ENCODE measurements at places on chromosomes 7 and 10. TPM values are rescaled to one million over a fixed set of nuclear protein-coding genes. Genes with fewer than 3 reads are reported as not detected.

GRCh38 chr10:21831986-21832820 is 171.3 kb downstream of the DNAJC1 start:
- H3K4me3 ChIP-seq = no peak overlapping the region
- H3K27ac ChIP-seq = no peak overlapping the region
- H3K27me3 ChIP-seq = no peaks in the 10 kb centered on the region

DNA sequence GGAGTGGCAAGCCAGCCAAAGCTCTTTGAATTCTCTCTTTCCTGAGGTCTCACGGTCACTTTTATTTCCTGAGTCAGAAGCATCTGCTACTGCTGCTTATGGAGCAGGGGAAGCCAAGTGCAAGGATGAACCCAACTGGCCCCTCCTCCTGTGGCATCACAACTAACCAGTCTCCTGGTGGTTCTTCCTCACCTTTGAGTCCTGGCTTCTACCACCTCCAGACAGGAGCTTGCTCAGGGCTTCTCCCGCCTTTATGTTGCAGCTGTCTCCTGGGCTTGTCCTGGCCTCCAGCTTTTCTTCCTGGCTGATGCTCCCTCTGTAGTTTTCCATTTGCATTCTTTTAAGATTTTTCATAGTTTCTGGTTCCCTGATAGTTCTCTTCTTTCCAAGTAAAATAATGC is 349.7 kb upstream of the NRP1 start:
- no peaks in the 10 kb centered on the region for H3K27me3 ChIP-seq
- no peak for DNase-seq
- no peak overlapping the region for H3K4me3 ChIP-seq
- no peaks in the 10 kb centered on the region for H3K36me3 ChIP-seq
- H3K4me1 ChIP-seq = no peaks in the 10 kb centered on the region
- H3K27ac ChIP-seq = no peak overlapping the region

DNA sequence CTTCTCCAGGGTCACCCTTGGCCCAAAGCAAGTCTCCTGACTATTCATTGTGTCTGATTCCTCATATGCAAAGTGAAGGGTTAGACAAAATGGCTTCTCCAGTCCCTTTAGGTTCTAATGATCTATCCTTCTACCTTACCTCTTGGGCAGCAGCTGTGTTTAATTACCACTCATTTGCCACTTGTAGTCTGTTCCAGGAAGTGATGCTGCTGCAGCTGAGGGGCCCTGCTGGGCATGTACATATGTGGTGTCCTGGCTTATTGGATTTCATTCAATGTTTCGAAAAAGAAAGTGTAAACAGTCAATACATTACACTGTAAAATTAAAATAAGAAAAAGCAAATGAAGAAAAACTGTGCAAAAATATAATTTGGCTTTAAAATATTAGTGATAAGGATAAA is 36.6 kb downstream of the SCIN start:
- no peak overlapping the region for H3K4me3 ChIP-seq
- DNase-seq = no peak
- H3K27ac ChIP-seq = no peak overlapping the region
- no peaks in the 10 kb centered on the region for H3K4me1 ChIP-seq

GRCh38 chr10:131700506-131700905 is 200.3 kb upstream of the PPP2R2D start:
- H3K4me3 ChIP-seq = no peak overlapping the region
- DNase-seq = no peak
- no peaks in the 10 kb centered on the region for H3K27me3 ChIP-seq
- H3K36me3 ChIP-seq = no peaks in the 10 kb centered on the region
- H3K4me1 ChIP-seq = no peaks in the 10 kb centered on the region

The MYOZ1 gene
- 14.2 TPM for total RNA-seq
